ENCODE measurements at places on chromosomes 5 and 9.

GRCh38 chr9:95065224-95065623 is 252.3 kb downstream of the FANCC start:
- no peak for DNase-seq

- no peak for DNase-seq
Measured at GRCh38 chr5:172561151-172561550, 79.9 kb upstream of the NEURL1B start.

DNA sequence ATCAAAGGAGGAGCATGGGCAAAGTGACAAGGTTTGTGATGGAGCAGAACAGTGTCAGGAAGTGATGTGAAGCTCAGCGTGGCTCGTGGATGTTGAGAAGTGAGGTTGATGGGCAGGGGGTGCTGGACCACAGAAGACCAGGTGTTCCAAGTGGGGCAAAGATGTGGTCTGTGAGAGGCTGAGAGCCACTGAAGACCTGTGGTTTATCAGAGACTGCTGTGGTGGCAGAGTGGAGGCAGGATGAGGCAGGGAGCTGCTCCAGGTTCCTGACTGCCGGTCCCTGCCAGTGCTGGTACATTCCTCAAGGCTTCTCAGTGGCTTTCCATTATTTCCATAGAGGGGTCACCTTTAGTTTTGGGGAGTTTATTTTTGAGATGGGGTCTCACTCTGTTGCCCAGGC is 19.1 kb downstream of the PALM2AKAP2 start:
- no peak for DNase-seq

DNA sequence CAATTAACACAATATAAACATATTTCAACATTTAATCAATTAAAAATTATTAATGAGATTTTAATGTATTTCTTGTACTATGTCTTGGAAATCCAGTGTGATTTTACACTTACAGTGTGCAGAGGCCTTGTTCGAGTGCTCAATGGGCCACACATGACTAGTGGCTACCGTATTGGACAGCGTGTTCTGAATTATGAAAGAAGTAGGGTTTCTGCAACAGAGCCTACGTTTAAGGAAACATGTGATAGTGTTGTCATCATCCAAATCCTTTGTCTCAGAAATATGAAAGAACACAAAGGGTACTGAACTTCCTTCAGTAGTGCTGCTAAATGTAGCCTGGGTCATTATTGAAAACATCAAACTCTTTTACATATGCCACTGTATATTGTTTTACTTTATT is 29.5 kb downstream of the NPR3 start:
- no peak for DNase-seq

DNA sequence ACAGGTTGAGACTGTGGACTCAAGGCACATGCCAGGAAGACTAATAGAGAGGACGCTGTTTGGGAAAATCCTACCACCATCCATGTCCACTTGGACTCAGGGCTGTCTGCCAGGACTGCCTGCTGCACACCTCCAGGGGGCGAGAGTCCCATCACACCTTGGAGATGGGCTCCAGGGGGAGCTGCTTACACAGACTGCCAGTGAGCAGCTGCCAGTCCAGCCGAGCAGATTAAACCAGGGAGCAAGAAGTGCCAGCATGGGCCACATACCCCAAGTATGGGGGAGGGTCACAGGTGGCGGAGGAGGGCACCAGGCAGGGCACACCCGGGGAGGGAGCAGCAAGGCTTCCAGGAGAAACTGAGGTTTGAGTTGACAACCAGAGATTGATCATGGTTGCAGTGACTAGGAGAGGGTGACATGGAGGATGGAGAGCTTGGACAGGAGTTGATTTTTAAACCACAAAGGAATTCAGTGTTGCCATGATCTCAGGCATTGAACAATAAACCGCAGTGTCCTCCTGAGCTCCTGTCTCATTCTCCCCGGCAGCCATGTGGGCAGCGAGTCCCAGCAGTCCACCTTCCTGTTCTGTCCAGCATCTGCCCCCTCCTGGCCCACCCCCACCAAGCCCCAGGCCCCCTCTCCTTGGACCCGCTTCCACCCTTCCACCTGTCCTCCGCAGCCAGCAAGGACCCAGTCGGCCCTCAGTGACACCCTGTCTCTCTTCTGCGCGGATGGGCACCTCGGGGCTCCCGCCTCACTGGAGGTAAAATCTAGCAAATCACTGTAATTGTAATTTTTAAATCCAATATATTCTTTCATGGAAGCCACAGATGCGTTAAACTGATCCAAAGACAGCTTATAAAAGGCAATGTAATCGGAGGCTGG is 3.1 kb upstream of the VAV2 start:
- no peak for DNase-seq

- DNase-seq = no peak
Measured at GRCh38 chr9:6171667-6172066, 43.9 kb upstream of the IL33 start.

DNA sequence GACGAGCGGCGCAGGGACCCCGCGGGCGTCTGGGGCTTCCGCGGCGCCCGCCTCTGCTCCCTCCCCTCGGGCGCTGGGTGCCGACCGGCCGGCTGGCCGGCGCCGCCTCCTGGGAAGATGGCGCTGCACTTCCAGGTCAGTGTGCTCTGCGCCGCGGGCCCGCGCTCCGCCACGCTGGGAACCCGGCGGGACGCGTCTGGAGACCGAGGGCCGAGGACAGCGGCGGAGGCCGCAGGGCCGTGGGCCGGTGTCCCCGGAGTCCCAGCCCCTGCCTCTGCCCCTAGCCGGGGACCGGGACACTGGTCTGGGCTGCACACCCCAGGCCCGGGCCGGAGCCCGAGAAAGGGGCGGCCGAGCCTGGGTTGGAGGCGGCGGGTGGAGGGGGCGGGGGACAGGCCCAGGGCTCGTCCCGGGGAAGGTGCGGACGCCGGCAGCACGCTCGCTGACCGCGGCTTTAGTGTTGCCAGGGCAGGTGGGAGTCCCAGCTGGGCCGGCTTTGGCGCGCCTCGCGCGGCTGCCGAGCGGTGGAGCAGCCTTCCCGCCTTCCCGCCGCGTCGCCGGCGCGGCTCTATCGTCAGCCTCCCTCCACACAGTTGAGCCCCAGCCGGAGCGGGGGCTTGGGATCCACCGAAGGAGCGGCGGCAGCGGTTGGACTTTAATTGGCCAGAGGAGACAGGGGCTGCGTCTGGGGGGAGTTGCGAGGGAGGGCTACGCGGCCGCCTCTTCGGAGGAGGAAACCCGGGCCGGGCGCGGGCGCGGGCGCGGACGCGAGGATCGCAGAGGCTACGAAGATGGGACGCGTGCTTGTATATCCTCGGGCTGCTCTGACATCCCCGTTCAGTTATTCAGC is at the start of gene RANBP17:
RANBP17 (plus strand) TSS at position 102 of the 850 bp plus-strand sequence.
- peak; percentile 77 for DNase-seq
